Cerebellar nuclear complex (tissue), 1 donor: ENCODE measurements at places on chromosomes 7 and 10.

GRCh38 chr7:51140199-51141164 lies 176.1 kb downstream of the COBL start:
- no peak for DNase-seq

GRCh38 chr10:6185039-6185716 lies 17.6 kb upstream of the PFKFB3 start:
- no peak for DNase-seq

DNA sequence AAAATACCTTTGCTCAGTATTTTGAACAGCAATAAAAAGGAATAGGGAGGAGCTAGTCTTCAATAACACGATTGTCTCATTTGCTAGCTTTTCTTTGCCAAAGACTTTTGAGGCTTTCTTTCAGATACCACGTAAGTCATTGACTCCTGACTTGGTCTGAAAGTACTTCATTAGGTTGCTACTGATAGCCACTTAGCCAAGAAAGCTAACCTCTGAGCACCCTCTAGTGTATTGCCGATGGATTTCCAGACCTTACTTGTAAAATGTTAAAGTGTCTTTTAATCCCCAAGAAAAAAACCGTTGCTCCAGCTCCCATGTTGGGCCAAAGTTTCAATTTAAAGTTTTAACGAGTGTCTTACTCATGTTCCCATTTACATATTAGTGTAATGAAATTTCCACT lies 63.4 kb upstream of the STRIP2 start:
- no peak for DNase-seq

- DNase-seq = no peak
These were observed 275.7 kb upstream of the LRGUK start for GRCh38 chr7:133851411-133851810.

- no peak for DNase-seq
These were observed 7.7 kb downstream of the SLC37A3 start for GRCh38 chr7:140390466-140391190.
